ENCODE measurements at places on chromosomes 7 and 10. TPM values are rescaled to one million over a fixed set of nuclear protein-coding genes. Genes with fewer than 3 reads are reported as not detected.

ENKUR gene
- not detected for total RNA-seq

DNA sequence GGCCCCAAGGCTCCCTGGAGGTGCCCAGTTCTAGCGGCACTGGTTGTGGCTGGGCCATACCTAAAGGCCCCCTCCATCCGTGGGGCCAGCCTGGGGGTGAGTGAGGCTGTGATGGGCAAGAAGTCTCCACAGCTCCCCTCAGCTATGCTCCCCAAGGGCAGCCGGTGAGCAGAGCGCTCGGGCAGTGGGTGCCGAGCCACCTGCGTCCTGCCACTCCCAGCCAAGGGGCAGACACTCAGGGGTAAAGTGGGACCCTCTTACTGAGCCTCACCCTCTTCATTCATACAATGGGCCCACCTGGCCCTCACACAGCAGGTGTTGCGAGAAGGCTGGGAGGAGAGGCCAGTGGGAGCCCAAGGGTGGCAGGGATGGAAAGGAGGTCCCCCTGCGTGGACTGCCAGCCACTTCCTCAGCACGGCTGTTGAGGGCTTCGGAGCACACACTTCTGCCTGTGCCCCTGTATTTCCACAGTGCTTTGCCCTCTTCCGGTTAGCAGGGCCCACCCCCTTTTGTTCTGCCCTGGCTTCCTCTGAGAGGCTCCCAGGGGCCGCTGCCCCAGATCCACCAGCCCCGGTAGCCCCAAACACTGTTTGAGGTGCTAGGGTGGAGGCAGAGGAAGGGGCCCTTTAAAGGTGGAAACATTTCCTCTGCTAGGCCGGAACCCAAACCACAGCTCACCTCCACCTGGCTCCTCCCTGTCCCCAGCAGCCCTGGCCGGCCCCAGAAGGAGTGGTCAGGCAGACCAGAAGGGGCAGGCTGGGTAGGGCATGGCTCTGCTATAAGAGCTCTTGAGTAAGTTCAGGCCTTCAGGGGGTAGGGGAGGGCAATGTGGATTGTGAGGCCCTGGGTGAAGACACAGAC, 16.4 kb upstream of the C10orf105 start:
- peak; percentile 55 for ATAC-seq

GRCh38 chr10:102225646-102226541, at the start of gene ELOVL3:
Gene ELOVL3, plus strand, starts transcription at chr10:102226299. Its CDS starts 250 bp downstream, at chr10:102226549.
- peak; percentile 93 for ATAC-seq

COL26A1 gene
- not detected for total RNA-seq

GRCh38 chr7:158458716-158459282, 128.8 kb downstream of the PTPRN2 start:
- no peak for ATAC-seq

ELFN1 gene
- 0.68 TPM for total RNA-seq

GRCh38 chr10:86851328-86852207, 95.1 kb downstream of the BMPR1A start:
- ATAC-seq, result peak; percentile 62

DNA sequence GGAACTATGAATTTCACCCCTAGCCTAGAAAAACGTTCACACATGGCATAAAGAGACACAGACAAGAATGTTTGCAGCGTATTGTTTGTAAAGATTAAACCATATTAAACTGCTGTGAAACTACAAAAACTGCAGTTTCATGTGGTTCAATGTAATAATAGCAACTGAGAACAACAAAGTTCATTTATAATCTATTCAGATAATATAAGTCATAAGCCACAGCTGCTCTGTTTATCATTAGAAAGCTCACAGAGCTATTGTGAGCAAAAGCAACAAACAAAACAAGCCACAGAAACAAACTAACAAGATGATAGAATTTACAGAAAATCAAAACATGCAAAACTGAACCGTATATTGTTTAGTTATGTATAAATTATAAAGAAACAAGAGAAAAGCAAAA, 113.5 kb downstream of the AHR start:
- no peak for ATAC-seq

ERVW-1 gene
- not detected for total RNA-seq

DNA sequence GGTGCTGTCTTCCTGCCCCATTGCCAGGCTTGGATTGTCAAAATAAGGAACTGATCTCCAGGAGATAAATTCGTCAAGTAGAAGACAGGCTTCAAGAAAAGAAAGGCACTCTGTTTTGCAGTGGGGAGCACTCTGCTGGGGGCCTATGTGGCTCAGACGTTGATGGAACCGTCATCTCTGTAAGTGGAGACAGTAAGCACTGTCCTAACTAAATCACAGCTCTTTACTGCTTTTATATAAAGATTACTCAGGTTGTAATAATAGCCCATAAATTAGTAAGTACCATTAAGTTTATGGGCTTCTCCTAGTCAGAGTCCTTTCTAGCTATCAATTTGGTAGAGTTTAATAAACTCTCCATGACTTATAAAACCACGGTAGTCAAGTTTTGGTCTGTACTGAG, 249.9 kb downstream of the FRMD4A start:
- ATAC-seq, result no peak

All from esophagus mucosa (tissue), 1 donor.